Osteocyte (in vitro differentiated cells): ENCODE measurements at places on chromosomes 6 and 20.
A peak's percentile ranks its signal among the peaks of the same experiment; 100 is the strongest.

DNA sequence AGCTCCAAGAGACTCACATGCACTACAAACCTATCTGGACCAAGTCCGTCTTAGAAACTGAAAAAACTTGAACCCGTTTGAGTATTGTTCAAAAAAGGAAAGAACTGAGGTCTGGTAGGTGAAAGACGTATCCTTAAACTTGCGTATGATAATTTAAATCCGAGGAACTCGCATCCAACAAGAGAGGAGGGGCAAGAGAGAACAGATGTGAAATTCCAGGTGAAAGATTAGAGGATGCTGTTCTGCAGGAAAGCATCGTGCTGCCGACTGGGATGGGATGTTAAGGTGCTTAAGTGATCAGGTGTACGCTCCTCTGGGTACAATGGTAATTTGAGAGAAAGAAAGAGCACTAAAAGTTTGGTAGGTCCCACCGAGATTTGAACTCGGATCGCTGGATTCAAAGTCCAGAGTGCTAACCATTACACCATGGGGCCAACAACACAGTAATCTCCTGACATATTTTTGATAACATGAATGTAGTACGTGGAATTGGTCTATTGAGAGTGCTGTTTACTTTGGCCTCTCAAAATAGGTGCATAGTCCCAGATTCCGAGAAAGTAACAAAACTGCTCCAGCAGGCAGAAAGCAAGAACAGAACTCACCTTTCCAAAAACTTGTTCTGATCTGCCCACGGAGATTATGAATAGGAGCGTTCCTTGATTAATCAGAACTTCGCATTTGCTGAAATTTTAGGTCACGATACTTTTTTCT, 53.5 kb upstream of the BTN3A2 start:
- DNase-seq: no peak
- peak overlapping the region; percentile 84 for H3K27ac ChIP-seq
- peaks cover 33% of the 10 kb centered on the region for H3K4me1 ChIP-seq
- H3K27me3 ChIP-seq: no peaks in the 10 kb centered on the region

DNA sequence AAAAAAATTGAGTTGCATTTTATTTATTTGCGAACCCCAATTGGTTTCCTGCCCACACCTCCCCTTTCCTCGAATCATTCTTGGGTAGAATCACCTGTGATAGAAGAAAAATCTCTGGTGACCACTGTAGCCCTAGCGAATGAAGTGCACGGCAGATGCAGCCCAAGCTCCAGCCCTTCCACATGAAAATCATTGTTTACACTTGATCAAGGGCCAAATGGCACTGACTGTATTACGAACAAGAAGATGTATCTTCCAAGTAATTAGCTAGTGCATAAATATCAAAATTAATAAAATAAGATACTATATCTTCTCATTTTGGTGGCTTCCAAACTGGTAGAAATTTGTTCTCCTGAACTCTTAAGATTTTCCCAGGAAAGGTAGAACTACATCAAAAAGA, 93.4 kb upstream of the ARID1B start:
- no peak overlapping the region for H3K27ac ChIP-seq
- H3K4me3 ChIP-seq: no peak overlapping the region
- no peaks in the 10 kb centered on the region for H3K36me3 ChIP-seq
- H3K4me1 ChIP-seq: peaks cover 19% of the 10 kb centered on the region
- DNase-seq: no peak

- H3K4me3 ChIP-seq: no peak overlapping the region
- DNase-seq: no peak
- H3K36me3 ChIP-seq: peaks cover 21% of the 10 kb centered on the region
- no peaks in the 10 kb centered on the region for H3K27me3 ChIP-seq
- H3K27ac ChIP-seq: no peak overlapping the region
- peaks cover 5% of the 10 kb centered on the region for H3K4me1 ChIP-seq
Observed at GRCh38 chr6:105344881-105345370, 58.0 kb downstream of the PREP start.

DNA sequence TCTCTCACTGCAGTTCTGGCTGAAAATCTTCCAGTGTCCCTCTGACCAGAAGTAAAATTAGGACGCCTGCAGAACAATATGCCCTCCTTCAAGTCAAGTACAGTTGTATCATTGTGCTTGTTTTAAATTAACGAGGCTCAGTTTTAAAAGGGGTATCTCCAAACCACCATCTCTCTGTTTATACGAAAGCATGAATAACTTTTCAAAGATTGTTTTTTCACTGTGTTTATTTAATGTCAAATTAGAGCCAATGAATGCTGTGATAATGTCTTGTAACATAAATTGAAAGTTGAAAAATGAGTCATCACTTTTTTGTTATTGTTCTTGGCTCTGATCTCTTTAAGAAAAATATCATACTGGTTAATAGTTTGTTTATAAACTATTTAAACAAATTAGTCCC, 230.7 kb upstream of the THEMIS start:
- H3K27ac ChIP-seq: peak overlapping the region; percentile 63
- no peaks in the 10 kb centered on the region for H3K27me3 ChIP-seq
- H3K36me3 ChIP-seq: peaks cover 11% of the 10 kb centered on the region
- no peak overlapping the region for H3K4me3 ChIP-seq

DNA sequence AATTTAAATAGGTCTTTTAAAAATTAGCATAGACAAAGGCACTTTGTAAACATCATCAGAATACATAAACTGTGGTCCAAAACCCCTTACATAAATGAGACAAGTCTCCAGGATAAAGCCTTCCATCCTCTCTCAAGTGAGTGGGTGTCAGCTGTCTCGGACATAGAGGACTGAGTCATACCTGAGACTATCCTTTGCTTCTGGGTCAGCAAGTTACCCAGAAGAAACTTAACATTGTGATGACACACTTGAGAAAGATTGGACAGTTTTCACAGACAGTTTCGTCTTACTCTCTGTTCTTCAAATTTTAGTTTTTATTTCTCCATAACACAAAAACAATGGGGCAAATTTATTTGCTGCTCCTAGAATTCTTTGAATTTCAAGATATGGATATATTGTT, 838.0 kb downstream of the DHX35 start:
- H3K27me3 ChIP-seq: no peaks in the 10 kb centered on the region
- H3K36me3 ChIP-seq: peaks cover 2% of the 10 kb centered on the region
- no peak overlapping the region for H3K4me3 ChIP-seq
- DNase-seq: no peak
- H3K27ac ChIP-seq: peak overlapping the region; percentile 56
- H3K4me1 ChIP-seq: peaks cover 17% of the 10 kb centered on the region

DNA sequence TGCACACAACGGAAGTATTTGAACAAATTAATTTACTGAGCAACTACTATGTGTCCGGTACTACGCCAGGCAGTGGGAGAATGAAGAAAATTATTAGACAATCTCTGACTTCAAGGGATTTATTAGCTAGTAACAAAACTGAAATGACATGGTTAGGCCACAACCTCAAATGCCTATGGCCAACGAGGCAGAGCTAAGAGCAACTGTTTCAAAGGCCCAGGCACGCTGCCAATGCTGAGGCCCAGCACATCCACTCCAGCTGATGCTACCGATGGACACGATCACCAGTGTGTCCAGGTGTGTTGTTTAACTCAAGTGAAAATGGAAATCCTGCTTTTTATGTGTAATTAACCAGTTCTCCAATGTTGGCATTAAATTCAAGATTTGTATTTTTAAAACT, 420.9 kb downstream of the PRKN start:
- H3K4me1 ChIP-seq: no peaks in the 10 kb centered on the region
- H3K4me3 ChIP-seq: no peak overlapping the region
- H3K27ac ChIP-seq: no peak overlapping the region
- DNase-seq: no peak
- H3K27me3 ChIP-seq: no peaks in the 10 kb centered on the region

GRCh38 chr6:118706702-118707101, 55.3 kb upstream of the CEP85L start:
- H3K4me3 ChIP-seq: peak overlapping the region; percentile 50
- H3K36me3 ChIP-seq: no peaks in the 10 kb centered on the region
- DNase-seq: no peak
- no peaks in the 10 kb centered on the region for H3K27me3 ChIP-seq
- H3K4me1 ChIP-seq: peaks cover 53% of the 10 kb centered on the region

DNA sequence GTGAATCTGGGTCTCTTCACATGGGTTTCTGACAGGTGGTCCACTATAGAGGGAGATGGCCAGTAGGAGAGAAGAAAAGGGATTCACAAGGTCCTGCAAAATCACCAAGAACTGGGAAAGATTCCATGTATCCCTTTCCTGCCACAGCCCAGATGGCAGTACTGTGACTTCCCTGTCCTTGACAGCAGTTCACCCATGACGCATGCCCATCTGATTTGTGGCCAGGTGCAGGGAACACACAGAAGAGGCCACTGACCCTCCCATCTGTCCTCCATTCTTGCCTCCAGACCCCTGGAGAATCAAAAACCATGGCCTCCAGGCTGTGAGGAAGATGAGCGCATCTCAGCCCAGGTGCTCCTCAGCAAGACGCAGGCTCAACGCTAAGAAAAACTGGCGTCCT, 183.1 kb upstream of the RREB1 start:
- H3K4me3 ChIP-seq: no peak overlapping the region
- no peak for DNase-seq
- peaks cover 6% of the 10 kb centered on the region for H3K27me3 ChIP-seq

GRCh38 chr6:19949155-19949554, 112.0 kb downstream of the ID4 start:
- no peak overlapping the region for H3K4me3 ChIP-seq
- H3K27me3 ChIP-seq: no peaks in the 10 kb centered on the region
- H3K4me1 ChIP-seq: no peaks in the 10 kb centered on the region
- H3K27ac ChIP-seq: no peak overlapping the region
- no peak for DNase-seq
- H3K36me3 ChIP-seq: no peaks in the 10 kb centered on the region

- H3K27ac ChIP-seq: no peak overlapping the region
- no peak overlapping the region for H3K4me3 ChIP-seq
- no peaks in the 10 kb centered on the region for H3K4me1 ChIP-seq
- DNase-seq: peak; percentile 82
- H3K36me3 ChIP-seq: no peaks in the 10 kb centered on the region
- H3K27me3 ChIP-seq: peaks cover 21% of the 10 kb centered on the region
Observed at GRCh38 chr6:41191569-41191968, 9.4 kb downstream of the TREML2 start.

- H3K4me1 ChIP-seq: peaks cover 16% of the 10 kb centered on the region
- H3K27ac ChIP-seq: no peak overlapping the region
- DNase-seq: no peak
- H3K36me3 ChIP-seq: peaks cover 10% of the 10 kb centered on the region
Observed at GRCh38 chr20:63778857-63779256, 39.3 kb downstream of the SLC2A4RG start.

GRCh38 chr6:149834513-149835481, 29.4 kb downstream of the LRP11 start:
- peaks cover 18% of the 10 kb centered on the region for H3K4me1 ChIP-seq
- no peaks in the 10 kb centered on the region for H3K27me3 ChIP-seq
- no peak overlapping the region for H3K4me3 ChIP-seq
- no peak for DNase-seq
- H3K36me3 ChIP-seq: peaks cover 15% of the 10 kb centered on the region

- H3K27ac ChIP-seq: no peak overlapping the region
- no peaks in the 10 kb centered on the region for H3K36me3 ChIP-seq
- no peaks in the 10 kb centered on the region for H3K4me1 ChIP-seq
- H3K4me3 ChIP-seq: no peak overlapping the region
Observed at GRCh38 chr6:166940643-166941068, 15.7 kb downstream of the RNASET2 start.

GRCh38 chr20:59016795-59017492, 2.3 kb upstream of the TUBB1 start:
- H3K27ac ChIP-seq: no peak overlapping the region
- no peak overlapping the region for H3K4me3 ChIP-seq
- peak; percentile 19 for DNase-seq
- H3K27me3 ChIP-seq: no peaks in the 10 kb centered on the region
- peaks cover 34% of the 10 kb centered on the region for H3K4me1 ChIP-seq
- no peaks in the 10 kb centered on the region for H3K36me3 ChIP-seq

DNA sequence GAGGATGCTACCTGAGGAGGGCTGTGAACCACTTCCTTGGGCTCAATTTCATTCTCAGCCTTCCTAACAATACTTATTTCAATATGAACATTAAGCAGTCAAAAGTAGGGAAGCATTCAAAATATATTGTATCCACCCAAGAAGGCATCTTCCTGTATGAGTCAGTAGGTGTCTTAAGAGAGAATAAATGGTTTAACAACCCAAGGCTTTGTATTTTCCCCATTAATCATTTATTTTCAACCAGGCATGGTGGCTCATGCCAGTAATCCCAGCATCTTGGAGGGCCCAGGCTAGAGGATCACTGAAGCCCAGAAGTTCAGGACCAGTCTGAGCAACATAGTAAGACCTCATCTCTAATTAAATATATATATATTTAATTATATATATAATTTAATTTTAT, 74.5 kb upstream of the MARCKS start:
- H3K4me1 ChIP-seq: no peaks in the 10 kb centered on the region
- H3K36me3 ChIP-seq: no peaks in the 10 kb centered on the region
- H3K4me3 ChIP-seq: no peak overlapping the region
- H3K27ac ChIP-seq: no peak overlapping the region
- H3K27me3 ChIP-seq: no peaks in the 10 kb centered on the region

DNA sequence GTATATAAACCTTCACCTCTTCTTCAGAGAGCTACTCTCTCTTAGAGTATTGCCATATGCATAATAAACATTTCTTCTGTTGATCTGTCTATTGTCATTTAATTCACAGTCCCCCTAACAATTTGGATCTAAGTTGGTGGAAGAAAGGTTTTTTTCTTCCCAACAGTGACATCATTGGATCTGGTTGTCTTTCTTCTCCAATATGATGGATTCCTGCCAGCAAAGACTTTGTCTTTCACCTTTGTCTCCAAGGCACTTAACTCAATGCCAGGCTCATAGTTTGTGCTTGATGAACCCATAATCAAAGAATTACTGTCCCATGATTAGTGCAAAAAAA, 39.6 kb downstream of the ABHD12 start:
- H3K4me1 ChIP-seq: peaks cover 11% of the 10 kb centered on the region
- H3K27me3 ChIP-seq: no peaks in the 10 kb centered on the region
- DNase-seq: no peak
- no peaks in the 10 kb centered on the region for H3K36me3 ChIP-seq
- H3K4me3 ChIP-seq: no peak overlapping the region

- no peak overlapping the region for H3K4me3 ChIP-seq
- DNase-seq: no peak
- peak overlapping the region; percentile 97 for H3K27ac ChIP-seq
- peaks cover 30% of the 10 kb centered on the region for H3K4me1 ChIP-seq
- peaks cover 3% of the 10 kb centered on the region for H3K36me3 ChIP-seq
Observed at GRCh38 chr20:51365670-51366069, 176.8 kb downstream of the NFATC2 start.

- no peak overlapping the region for H3K4me3 ChIP-seq
- H3K4me1 ChIP-seq: no peaks in the 10 kb centered on the region
- no peak for DNase-seq
- H3K36me3 ChIP-seq: no peaks in the 10 kb centered on the region
- H3K27ac ChIP-seq: no peak overlapping the region
Observed at GRCh38 chr6:102717252-102717651, 1323.7 kb downstream of the GRIK2 start.

DNA sequence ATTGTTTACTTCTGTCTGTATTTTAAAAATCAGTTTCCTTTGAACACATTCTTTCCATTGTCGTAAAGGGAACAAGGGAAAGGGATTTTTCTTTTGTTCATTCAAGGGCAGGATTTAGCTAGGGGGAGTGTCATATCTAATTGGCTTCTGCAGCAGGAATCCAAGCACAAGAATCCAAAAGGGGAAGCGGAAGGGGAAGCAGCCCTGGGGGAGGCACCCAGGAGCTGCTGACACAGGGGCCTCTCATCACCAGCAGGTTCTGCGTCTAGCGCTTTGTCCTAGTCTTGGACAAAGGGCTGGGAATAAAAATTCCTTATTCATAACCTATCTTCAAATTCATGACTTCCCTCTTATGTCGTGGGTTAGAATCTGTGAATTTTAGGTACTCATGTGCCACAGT, 13.7 kb downstream of the RIPK1 start:
- H3K27me3 ChIP-seq: no peaks in the 10 kb centered on the region
- DNase-seq: no peak
- no peaks in the 10 kb centered on the region for H3K4me1 ChIP-seq
- H3K27ac ChIP-seq: no peak overlapping the region
